ENCODE measurements at places on chromosomes 12 and 14. TPM values are rescaled to one million over a fixed set of nuclear protein-coding genes. Genes with fewer than 3 reads are reported as not detected.

DNA sequence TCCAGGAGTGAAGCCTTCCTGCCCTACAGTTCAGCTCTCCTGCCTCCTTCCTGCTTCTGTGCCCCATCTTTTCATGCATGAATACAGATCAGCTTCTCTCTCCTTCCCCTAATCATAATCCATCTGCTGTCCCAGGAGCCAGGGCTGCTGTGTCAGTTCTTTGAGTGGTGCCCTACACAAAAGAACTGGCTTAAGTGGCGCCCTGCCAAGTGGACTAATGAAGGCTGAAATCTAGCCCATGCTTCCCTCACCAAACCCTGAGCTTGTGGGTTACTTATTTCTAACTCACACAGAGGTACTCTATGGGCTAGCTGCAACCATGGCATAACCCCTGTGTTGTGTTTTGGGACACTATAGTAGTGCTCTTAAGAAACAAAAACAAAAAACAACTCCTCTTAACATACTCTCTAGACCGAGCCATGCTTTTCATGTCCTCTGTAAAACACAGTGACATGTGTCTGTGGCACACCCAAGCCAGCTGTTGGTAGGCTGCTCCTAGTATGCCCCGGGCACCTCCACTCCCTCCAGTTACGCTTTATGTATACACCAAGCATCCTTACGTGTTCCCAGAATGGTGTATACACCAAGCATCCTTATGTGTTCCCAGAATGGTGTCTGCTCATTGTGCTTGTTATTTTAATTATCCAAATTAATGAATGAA lies 19.3 kb upstream of the ETV6 start:
- no peak for DNase-seq

DNA sequence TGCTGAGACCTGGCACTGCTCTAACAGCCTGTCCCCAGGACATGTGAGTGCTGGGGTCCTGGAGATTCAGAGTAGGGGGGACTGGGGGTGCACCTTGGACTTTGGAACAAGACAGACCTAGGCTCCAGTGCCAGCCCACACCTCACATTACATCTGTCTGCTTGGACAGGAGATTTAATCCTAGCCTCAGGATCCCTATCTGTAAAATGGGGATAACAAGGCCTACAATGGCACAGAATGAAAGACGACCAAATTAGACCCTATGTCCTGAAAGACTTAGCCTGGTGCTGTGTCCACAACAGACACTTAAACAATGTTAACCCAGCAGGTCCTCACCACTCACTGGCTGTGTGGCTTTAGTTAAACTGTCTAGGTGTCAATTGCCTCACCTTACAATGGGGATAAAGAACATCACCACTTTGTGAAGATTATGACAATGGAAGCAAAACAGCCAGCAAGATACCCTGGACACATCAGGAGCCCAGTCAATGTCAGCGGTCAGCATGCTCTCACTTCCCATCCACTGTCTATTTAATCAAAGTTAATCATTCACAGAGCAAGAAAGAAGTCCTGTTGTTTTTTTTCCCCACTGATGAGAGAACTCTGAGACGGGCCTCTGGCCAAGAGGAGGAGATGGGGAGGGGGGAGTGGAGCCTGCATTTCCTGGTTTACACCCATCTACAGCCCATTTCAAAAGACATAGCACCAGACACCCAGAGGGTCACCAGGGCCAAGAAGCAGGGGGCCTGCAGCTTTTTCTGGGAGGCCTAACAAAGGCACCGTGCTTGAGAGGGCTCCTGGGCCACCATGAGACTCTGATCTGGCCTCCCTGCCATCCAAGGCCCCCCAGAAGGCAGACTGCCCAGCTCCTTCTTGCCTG lies 40.6 kb downstream of the ACTN1 start:
- DNase-seq = peak; percentile 40

DNA sequence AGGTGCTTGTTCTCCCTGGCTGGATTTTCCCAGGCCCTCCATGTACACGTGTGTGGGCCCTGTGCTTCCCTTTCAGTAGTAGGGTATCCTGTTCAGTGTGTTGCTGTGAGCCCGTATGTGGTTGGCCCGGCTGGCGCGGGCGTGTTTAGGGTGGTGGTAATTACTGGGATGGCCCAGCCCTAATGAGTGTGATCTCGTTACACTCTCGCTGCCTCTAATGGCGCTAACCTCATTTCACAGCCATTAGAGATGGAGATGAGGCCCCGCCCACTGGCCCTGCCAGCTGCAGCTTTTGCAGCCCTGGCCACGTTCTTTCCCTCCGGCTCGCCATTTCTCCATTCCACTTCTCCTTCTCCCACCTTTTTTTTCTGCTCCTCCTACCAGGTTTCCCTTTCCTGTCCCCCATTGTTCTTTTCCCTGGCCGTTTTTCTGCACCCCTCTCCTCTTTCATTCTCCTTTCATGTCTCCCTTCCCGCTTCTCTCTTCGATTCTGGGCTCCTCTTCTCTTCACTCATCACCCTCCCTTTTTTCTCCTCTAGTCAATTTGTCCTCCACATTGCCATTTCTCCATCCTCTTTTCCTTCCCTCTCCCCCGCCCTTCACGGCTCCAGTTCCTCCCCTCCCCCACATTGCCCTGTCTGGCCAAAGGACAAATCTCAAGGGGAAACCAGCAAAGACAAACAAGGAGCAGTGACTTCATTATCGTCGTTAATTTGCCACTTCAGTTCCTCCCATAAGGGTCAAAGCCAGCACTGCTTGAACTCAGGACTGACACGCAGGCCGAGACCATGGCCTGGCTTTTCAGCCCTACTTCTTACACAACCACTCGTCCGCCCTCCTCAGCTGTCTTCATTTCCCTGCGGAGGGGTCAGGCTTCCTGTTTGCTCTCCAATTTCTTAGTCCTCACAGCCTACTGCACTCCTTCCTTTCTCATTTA lies 6.8 kb downstream of the ZFHX2 start:
- DNase-seq = no peak

- no peak for DNase-seq
Observed at GRCh38 chr12:1566449-1567135, 27.8 kb downstream of the FBXL14 start.

The ADAM20 gene
- total RNA-seq = 0.22 TPM

The SLC6A12 gene
- not detected for total RNA-seq

Data from lung microvascular endothelial cell (primary cell).